Myometrial cell (primary cell): ENCODE measurements at places on chromosomes 13 and 19. TPM values are rescaled to one million over a fixed set of nuclear protein-coding genes. Genes with fewer than 3 reads are reported as not detected.

Gene OR10H4
- total RNA-seq: not detected in 2 replicates

Gene ELAVL1
- 45.7 and 48.4 TPM in 2 replicates for total RNA-seq

Gene ZNF444
- 14.4 and 21.4 TPM in 2 replicates for total RNA-seq

Gene MYPOP
- 0.53 and 3.5 TPM in 2 replicates for total RNA-seq

Gene IL12RB1
- total RNA-seq: 0.18 TPM in 1 of 2 replicates, not detected in the other

Gene ERICH6B
- not detected in 2 replicates for total RNA-seq

Gene GATAD2A
- total RNA-seq: 47.9 and 51.9 TPM in 2 replicates

Gene RASIP1
- 4.1 and 6.3 TPM in 2 replicates for total RNA-seq

Gene KLF5
- 3.7 TPM in 2 replicates for total RNA-seq

Gene CEACAM19
- under 0.01 and 0.53 TPM in 2 replicates for total RNA-seq

Gene ONECUT3
- not detected in 2 replicates for total RNA-seq

Gene ZNF8
- total RNA-seq: 2.1 and 4.0 TPM in 2 replicates

Gene STOML3
- not detected in 2 replicates for total RNA-seq

Gene CYSLTR2
- not detected in 2 replicates for total RNA-seq

Gene CABP5
- not detected in 2 replicates for total RNA-seq

Gene F10
- 13.0 and 16.0 TPM in 2 replicates for total RNA-seq

Gene ADAMTS10
- under 0.01 and 7.6 TPM in 2 replicates for total RNA-seq

Gene TNFRSF19
- 82.7 and 94.1 TPM in 2 replicates for total RNA-seq

Gene IGFL2
- not detected in 2 replicates for total RNA-seq
